ENCODE measurements at places on chromosomes 3 and 15.

GRCh38 chr15:45476410-45476809 is 46.1 kb downstream of the SLC30A4 start:
- DNase-seq: no peak

GRCh38 chr3:31227131-31227562 is 305.6 kb upstream of the STT3B start:
- DNase-seq: no peak

GRCh38 chr3:59695860-59696259 is 646.0 kb upstream of the CFAP20DC start:
- DNase-seq: no peak

DNA sequence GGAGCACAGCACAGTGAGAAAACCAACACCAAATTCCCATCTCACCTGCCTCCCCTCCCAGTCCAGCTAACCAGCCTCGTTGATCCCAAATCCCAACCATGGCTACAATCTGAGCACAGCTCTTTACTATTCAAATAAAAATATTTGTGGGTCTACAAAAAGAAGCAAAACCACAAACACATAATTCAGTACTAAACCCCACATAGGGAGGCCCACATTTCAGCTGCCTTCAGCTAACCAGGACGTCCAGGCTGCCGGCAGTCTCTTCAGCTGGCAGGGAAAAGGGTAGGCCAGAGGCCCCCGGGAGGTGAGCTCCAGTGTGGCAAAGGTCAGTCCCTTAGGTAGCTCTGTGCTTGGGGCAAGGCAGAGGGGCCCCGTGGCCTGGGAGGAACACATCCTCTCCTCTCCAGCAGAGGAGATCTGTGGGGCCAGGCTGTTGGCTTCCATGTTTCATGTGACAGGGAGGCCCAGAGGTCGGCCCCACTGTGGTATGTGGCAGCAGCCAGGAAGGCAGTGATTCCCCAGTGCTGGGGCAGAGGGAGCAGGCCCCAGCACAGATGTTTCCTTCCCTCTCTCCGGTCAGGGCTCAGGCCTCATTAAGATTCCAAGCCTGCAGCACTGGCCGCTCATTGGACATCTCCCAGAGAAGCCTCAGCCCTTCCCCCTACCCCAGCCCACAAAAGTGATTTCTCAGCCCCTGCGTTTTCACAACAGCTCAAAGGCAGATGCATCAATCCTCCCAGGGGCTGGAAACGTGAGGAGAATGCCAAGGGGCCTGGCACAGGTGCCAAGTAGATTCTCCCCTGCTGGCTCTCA is 381.4 kb downstream of the NTRK3 start:
- no peak for DNase-seq

DNA sequence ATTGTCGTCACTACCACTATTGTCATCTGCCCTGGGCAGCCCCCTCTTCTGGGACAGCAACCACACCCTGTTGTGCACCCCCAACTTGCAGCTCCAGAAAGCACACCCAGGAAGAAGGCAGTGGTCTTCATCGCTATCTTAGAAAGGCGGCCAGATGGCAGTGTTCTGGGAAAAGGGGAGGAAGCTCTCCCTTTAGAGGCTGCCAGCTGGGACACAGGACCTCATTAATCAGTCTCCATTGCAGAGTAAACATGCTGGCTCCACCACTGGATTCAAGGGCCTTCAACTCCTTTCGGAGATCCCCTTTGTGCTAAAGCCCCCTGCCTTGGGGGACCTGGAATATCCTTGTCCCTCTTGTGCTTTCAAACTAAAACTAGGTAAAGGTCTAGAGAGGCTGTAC is 199.3 kb upstream of the LINGO1 start:
- DNase-seq: no peak

- DNase-seq: no peak
These were observed 18.0 kb upstream of the SLTM start for GRCh38 chr15:58951388-58952007.

DNA sequence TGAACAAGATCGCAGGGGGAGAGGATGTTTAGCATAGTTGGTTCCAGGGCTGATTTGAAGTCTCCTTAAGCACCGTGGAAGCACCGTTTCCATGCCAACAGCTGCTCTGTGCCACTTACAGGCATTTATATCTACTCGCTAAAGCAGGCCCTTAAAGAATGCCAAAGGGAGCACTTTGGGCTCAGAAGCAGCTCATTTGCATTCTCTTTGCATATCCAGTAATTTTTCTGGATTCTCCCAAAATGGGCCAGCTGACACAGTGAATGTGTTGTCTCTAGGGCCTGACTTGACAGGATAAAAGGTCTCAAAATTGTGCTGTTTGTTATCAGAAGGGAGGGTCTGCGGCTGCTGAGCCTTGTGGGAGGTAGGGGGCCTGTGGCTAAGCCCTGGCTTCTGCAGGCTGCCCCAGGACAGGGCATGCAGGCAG is 138.6 kb downstream of the FBLN2 start:
- DNase-seq: no peak

- DNase-seq: peak; percentile 34
These were observed 99.8 kb downstream of the TMEM108 start for GRCh38 chr3:133138017-133138416.

DNA sequence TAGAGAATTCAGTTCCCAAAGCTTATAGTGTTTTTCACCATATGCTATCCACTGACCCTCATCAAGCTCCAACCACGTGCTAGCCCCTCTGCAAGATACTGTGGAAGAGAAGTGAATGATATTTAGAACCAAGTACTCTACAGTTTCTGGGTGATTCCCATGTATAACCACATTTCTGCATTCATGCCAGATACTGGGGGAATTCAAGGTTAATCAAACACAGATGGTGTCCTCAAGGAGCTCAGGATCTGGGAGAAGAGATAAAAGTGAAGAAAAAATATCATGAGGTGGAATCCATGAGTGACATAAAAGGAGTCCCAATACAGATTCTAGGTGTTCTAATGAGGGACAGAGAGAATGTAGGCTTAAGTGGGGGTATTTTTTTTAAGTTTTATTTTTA is 195.8 kb downstream of the FHIT start:
- no peak for DNase-seq

DNA sequence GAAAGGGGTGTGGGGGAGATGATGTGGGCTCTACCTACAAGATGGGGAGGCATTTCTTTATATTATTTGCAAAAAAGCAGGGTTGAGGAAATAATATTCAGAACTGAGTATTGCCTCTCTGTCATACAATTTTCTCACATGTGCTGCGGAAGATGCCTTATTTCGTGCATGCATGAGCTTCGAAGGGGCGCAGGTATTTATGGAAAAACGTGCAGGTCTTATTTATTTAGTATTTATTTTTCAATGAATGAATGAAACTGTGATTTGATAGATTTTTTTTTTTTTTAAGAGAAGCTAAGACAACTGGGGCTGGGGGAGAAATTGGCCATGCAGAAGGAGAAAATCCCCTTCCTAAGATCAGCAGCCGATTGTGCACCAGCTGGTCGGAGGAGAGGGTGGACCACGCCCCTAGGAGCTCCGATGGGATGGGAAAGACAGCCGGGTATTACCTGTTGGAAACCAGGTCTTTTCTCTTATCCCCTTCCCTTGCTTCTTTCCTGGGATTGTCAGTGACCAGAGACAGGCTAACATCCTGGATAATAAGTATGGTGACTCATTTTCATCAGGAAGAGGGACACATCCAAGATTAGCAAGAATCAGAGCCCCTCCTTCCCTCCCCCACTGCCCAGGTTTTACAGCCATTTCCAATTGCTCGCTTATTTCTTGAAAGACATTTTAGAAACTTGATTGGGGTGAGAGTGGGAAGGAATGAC is 875 bp downstream of the GAP43 start:
- DNase-seq: no peak

DNA sequence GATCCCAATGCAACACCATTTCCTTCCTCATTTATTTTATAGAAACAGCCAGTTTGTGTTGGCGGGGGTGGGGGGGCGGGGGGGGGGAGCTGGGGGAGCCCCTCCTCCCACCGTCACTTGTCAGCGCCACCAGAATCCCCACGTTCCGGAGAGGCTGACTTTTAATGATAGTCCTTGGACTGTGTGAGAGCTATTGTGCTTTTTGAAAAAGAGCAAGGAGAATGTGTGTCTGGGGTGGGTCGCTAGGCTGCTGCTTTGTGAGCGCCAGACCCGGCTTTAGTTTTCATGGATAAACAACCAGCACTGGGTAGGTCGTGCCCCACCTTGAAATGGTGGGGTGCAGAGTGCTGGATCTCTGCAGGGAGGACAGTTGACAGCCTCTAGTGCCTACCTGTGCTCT is 135.0 kb upstream of the ONECUT1 start:
- no peak for DNase-seq

DNA sequence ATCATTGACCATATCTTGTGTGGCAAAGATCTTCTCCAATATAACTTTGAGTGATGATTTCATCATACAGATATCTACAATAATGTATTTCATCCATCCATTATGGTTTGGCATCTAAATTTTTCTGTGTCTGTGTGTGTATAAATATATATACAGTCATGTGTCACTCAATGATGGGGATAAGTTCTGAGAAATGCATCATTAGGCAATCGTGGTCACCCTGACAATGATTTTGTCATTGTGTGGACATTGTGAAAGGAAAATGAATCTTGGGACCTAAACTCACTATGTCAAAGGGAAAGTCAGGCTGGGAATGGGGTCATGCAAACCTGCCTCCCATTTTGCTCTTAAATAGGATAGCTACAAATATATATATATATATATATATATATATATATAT is 12.4 kb downstream of the CFAP161 start:
- no peak for DNase-seq

- no peak for DNase-seq
These were observed 368.2 kb downstream of the FOXP1 start for GRCh38 chr3:71215351-71215750.

DNA sequence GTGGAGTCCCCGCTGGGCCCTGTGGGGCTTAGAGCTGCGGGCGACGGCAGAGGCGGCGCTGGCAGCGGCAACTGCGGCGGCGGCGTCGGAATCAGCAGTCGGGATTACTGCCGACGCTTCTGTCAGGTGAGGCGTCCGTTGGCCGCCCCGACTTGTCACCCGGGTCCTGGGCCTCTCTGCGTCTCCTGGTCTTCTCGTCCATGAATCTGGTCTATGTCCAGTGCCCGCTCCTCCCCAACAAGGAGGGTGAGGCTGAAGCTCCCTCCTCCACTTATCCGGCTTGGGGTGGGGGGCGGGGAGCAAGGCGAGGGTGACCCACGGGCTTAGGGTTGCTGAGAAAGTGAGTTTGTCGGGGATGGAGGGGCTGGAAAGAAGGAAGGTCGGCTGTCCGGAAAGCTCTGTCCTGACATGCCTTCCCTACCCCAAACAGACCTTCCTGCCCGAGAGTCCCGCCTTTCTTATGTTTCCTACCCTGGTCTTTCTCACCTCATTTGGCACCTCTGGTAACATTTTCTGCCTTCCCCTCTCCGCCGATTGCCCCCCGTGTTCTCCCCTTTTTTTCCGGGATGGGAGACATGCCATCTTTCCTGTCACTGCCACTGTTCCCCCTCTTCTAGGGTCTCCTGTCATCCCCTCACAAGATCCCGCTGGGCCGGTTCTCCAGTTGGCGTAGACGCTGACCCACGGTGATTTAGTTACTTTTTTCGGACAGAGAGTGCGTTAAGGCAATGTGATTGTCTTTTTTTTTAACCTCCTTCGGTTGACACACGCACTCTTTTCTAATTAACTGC is 520 bp downstream of the ZNF654 start:
- DNase-seq: no peak

GRCh38 chr3:79412537-79412936 is 355.3 kb downstream of the ROBO1 start:
- DNase-seq: no peak

DNA sequence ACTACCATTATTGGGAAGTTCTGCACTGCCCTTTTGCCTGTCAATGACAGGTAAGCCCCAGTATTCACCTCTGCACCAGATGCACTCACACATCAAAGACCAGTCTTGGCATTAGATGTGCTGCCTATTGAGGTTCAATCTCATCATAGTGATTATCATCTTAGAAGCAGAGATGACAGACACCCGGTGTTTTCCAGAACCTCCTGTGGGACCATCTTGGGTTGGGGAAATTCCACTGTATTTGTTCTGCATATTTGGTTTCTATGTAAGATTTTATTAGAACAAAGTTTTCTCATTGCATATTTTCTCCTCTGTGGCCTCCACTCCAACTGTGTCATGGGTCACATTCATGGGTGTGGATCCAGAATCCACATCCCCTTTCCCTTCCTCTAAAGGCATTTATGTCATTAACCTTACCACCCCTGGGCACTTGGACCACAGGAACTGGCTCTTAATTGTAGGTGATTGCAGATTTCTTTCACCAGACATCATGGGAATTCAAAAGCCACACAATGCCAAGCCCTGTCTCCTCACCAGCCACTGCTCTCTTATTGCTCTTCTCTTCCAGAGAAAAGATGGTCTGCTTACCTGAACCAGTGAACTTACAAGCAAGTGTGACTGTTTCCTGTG is 31.2 kb downstream of the PLA1A start:
- no peak for DNase-seq

GRCh38 chr3:159637883-159638542 is 350.6 kb upstream of the IL12A start:
- DNase-seq: no peak

- no peak for DNase-seq
These were observed at the start of gene GDPGP1 for GRCh38 chr15:90234096-90234988. Gene GDPGP1 (plus strand): TSS chr15:90234209. CDS start chr15:90240909, 6,700 bp downstream.

DNA sequence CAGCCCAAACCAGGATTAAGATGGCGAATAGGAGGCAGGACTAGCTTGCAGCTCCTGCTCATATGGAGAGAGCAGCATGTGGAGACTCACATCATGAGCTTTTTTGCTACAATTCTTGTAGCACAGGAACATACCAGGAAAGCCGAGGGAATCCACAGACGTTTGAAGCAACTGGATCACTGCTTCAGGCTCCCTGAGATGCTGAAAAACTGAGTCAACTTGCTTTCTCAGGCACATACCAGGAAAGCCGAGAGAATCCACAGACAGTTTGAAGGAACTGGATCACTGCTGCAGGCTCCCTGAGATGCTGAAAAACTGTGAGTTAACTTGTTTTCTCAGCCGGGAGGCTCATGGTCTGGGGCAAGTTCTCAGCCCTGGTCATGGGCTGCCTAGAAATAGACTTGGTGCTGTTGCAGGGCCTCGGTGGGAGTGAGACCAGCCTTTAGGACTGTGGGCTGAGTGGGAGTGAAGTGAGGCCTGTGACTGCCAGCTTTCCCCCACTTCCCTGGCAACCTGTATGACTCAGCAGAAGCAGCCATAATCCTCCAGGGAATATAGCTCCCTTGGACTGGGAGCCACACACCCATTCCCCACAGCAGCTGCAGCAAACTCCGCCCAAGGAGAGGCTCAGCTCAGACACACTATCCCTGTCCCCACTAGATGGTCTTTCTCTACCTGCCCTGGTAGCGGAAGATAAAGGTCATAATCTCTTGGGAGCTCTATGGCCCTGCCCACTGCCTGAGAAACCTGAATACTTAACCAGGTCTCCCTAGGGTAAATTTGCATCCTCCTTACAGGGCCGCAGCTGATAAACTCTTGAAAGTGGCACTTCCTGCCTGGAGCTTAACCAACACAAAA is 51.9 kb upstream of the PFN2 start:
- no peak for DNase-seq

GRCh38 chr15:90683876-90684275 is 33.3 kb upstream of the BLM start:
- DNase-seq: no peak

GRCh38 chr3:69491975-69492374 is 106.1 kb upstream of the FRMD4B start:
- no peak for DNase-seq

All from GM12864 (cell line).